Occipital lobe (tissue), 3 donors: ENCODE measurements at places on chromosomes 12 and 14. TPM values are rescaled to one million over a fixed set of nuclear protein-coding genes. Genes with fewer than 3 reads are reported as not detected.

- DNase-seq: no peak
These were observed 149.0 kb upstream of the IGF1 start for GRCh38 chr12:102629262-102629888.

DNA sequence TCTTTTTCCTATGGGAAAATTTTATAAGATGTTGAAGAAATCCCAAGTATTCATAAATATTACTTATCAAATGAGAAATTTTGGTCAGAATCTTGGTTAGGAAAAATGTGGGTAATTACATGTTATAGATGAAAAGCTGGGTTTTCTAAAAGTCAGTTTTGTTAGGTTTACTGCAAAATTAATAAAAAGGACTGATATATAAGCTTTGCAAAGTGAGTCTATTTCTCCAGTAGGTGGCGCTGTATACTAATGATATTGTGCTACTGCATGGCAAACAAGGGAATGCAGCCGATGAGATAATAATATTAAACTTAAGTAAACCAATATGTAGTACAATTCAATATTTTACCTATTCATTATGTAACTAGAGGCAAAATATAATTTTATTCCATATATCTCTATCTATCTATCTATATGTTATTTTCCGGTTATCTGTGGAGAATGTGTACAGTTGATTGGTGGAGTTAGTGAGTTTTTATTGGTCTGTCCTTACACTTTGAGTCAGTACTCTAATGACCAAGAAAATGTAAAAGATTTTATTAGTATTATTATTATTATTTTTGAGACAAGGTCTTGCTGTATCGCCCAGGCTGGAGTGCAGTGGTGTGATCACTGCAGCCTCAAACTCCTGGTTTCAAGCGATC is 32.9 kb downstream of the MIPOL1 start:
- DNase-seq: no peak

- DNase-seq: no peak
These were observed 2.5 kb upstream of the GABARAPL1 start for GRCh38 chr12:10210225-10210624.

DNA sequence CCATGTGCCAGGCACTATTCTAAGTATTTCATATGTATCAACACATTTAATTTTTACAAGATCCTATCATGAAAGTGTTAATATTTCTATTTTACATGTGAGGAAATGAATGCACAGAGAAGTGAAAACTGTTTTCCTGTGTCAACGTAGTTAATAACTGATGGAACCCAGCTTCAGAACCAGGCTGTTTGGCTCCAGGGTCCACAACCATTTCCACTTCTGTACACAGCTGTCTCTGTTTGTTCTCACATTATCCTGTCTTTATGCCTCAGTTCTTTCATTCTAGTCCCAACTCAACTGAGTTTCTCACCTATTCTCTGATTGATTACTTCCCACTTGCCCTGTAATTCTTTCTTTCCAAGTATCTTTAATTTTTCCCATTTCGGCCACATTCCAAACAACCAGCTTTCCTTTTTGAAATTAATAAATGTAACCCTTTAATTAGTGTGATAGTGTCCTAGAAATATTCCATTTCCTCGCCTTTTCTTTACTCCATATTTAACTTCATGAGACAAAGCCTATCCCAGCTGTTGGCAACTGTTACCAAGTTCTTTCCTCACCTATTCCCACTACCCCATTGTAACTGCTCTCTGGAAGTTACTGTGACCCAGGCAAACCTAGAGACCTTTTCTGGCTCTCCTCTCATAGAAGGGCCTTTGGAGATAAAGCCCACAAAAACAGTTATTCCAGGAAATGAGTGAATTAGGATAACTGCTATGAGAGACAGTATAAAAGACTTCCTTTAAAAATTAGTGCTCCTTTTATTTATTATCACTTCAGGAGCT is 218.7 kb downstream of the RASSF9 start:
- DNase-seq: no peak

- no peak for DNase-seq
These were observed 167.9 kb downstream of the CAND1 start for GRCh38 chr12:67437011-67437410.

DNA sequence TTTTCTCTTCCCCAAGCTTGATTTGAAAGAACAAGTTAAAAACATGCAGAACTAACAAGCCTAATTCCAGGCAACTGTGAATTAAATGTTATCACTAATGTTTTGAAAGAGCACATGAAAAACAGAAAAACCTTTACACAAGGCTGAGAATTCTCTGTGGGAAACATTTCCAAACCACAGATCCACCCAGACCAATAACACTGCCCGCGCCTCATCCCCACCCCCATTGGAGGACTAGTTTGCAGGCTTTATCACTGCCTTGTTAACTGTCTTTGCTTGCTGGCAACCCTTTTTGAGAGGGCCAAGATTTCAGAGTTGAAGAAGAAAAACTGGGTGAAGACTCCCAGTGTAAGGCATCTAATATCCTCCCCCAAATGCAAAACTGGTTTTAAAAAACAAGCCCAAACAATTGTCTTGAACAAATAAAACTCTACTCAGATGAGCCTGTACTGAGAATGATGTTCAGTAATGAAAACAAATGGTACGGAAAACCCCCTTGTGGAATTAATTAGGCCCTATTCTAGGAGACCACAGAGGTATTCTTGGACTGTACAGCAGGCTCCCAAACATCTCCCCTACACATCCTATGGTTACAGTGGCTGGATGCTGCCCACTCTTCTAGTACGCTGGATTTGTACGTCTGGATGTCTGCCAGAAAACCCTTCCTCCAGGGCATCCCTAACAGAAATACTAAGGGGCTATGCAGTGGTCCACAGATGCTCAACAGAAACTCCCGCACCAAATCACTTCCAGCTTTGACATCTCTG is 5.8 kb downstream of the MAX start:
- no peak for DNase-seq

DNA sequence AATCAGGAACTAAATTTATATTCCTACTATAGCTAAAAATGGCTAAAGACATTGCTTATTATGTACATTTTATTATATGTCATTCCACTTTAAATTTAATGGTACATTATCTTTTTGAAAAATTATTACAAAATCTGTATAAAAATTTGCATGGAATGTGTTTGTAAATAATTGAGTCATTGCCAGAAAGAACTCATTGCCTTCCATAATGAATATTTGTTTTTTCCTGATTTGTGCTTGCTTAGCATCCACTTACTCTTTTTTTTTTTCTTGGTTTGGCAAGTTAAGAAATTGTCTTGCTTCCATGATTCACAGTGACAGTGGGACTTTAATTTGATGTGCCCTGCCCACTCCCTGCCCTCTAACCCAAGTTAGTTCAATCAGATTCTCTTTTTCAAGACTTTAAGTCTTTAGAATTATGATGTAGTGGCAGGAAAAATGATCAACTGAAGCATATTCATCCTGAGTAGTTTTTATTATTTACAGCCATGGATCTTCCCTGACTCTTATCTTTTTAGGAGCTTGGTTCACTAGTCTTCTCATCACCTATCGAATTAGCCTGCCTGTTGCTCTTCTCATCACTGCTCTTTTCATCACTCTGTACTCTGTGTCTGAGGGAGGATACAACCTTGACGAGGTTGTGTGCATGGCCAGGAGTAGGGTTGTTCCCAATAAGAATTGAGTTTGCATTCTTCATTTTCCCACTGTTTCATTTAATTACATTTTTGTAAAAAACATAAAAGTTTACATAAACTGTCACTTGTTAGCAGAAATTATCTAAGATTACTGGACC is 442.0 kb downstream of the BTG1 start:
- no peak for DNase-seq

DNA sequence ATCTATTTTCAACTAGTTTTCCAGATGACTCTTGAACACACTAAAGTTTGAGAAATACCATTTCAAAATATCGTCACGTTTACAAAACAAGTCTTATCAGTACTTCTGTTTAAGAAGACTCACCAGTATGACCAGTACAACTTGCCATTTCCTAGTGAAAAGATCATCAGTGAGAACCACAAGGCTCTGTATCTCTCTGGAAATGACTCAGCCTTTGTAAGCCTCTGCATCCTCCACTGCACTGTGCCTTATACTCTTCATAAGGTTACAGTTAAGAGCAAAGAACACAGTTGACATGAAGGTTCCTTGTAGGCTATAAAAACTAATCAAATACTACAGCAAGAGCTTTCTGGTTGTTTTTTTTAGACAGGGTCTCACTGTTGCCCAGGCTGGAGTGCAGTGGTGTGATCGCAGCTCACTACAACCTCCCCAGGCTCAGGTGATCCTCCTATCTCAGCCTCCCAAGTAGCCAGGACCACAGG is 5.7 kb upstream of the VTI1B start:
- no peak for DNase-seq

DNA sequence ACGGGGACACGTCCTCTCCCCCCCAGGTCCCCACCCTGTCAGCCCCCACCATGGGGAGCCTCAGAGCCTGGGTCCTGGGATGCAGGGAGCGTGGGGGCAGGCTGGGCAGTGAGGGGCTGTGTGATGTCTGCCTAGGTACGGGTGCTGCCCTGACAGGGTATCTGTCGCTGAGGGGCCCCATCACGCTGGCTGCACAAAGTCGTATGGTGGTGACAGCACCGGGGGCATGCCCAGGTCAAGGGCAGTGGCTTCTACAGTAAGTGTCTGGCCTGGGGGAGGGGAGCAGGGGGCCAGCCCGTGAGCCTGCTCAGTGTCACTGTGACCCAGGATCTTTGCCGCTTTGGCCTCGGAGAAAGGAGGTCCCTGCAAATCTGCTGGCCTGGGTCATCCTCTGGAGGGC is 23.3 kb downstream of the PAPLN start:
- no peak for DNase-seq

DNA sequence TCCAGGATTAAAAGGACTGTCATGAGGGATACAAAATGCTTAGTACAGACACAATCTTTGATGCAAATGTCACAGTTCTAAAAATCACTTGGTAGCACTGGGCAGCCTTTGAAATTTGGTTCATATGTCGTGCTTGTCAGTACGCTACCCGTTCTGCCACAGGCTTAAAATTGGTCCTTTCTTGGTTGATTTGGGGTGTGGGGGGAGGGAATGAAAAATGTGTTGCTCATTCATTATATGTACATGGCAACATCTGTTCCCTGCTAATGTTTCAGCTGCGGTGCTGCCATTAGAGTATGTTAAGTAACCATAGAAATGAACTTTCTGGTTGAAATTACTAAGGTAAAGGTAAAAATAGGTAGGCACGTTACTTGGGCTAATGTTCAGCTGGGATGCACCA is 155.4 kb upstream of the ARHGAP5 start:
- DNase-seq: no peak

DNA sequence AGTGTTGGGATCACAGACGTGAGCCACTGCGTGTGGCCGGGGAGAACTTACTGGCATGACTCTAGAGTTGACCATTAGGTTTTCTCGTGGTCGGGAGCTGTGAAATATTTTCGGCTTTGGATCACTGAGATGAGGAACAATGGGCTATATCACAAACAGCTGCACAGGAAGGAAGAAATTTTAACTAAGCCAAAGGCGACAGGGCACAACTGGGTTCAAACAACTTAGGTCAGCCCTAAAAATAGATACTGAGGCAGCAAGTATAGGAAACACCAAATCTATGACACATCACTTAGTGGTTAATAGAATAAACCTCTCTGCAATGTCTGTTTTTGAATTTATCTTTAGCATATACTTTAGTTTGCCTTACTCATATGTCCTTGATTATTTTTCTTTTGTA is 162.9 kb downstream of the LRIG3 start:
- DNase-seq: no peak

DNA sequence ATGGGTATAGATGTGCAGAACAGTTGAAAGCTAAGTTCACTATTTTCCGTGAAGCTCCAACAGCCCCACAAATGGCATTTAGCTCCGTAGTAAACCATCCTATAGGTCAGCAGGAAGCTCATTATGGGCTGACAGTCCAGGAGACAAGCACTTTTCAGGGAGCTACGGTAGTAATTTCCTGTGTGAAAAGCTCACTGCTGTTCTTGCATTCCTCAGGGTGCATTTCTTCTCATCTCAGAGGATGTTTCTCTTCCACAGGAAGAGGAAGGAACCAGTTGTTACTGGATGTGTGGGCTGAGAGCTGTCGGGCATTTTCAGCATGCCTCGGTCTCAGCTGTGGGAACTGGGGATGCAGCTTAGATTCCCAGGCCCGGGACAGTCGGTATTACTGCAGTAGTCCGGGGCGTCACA is 72.8 kb downstream of the GALNT4 start:
- no peak for DNase-seq

Gene TSPAN8
- not detected for total RNA-seq

Gene PPP1R36
- 1.4 TPM for total RNA-seq

Gene LHX5
- total RNA-seq: not detected

Gene PLBD1
- 2.5 TPM for total RNA-seq

Gene SLC6A13
- total RNA-seq: 10.0 TPM

Gene KRT81
- total RNA-seq: not detected

Gene ESPL1
- 1.7 TPM for total RNA-seq
